Cortex of kidney (tissue), 1 donor: ENCODE measurements at places on chromosomes 5 and 9.

GRCh38 chr5:6319116-6319515 is 59.2 kb downstream of the MED10 start:
- DNase-seq = no peak

GRCh38 chr9:93017621-93018020 is 40.9 kb upstream of the SUSD3 start:
- DNase-seq = no peak

DNA sequence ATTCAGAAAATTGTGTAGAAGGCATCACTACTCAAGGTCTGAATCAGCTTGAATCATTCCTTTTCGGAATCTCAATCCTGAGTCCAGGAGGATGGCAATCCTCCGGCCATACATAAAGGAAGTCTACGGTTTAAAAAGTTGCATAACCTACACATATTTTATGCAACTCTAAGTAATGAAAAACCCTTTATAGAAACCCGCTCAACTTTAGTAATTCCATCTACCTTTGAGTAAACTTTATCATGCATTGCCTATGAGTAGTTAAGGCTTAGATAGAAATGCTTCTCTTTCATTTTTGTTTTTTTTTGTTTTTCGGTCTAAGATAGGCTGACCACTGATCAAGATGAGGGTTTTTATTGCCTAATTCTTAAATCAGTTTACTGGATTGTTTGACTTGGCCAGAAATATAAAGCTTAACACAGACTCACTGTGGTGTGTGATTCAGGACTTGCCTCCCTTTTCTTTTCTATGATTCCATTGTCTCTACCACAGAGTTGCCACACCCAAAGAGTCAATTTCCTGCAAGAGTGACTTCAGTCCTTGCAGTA is 85.0 kb downstream of the LURAP1L start:
- DNase-seq = no peak

GRCh38 chr9:79008916-79009315 is 562.8 kb upstream of the TLE4 start:
- DNase-seq = no peak

GRCh38 chr5:9852671-9853070 is 222.5 kb upstream of the TAS2R1 start:
- no peak for DNase-seq

GRCh38 chr5:96817506-96817905 is 9.8 kb upstream of the ERAP1 start:
- DNase-seq = no peak

- no peak for DNase-seq
These were observed 12.8 kb downstream of the TRAF1 start for GRCh38 chr9:120913647-120914264.

- no peak for DNase-seq
These were observed 10.1 kb downstream of the LMX1B start for GRCh38 chr9:126623667-126624478.

GRCh38 chr5:75072061-75072460 is 19.7 kb upstream of the GCNT4 start:
- DNase-seq = no peak

DNA sequence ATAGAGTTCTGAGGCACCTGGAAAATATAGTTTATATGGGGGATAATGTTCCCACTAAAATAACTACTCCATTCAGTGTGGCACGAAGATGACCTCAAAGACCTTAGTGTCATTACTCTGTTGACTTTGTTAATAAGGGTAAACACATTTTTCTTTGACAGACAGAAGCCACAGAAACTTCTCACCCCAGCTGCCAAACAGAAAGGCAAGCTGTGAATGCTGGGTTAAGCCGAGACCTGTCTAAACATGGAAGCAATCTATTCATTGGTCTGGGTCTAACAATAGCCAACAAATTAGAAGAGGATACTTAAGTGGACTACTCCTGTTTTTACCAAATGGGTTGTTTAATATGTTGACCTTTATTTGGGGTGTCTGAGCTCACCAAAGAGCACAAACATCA is 171.4 kb downstream of the TLE1 start:
- no peak for DNase-seq

DNA sequence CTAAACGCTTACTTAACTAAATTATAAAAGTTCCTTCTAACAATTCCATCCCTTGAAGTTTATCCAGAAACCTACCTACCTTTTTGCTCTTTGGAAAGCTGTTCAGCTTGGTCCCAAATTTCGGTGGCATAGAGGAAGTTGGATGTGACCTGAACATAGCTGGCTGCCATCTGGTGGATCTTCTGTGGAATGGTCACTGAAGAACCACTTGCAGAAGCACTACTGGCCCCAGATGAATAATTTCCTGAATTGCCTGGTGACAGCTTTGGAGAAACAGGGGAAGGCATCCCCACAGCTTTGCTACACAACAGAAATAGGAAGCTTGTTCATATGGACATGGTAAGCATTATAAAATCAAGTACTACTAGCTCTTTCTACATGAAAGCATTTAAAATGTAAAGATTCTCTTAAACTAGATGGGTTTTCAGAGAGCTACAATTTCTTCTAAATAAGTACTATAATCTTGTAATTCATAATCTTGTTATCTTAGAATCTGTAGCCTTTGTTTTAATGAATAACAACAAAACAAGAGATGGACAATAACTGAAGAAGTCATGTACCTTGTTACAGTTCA is 9.9 kb downstream of the LEAP2 start:
- DNase-seq = no peak

DNA sequence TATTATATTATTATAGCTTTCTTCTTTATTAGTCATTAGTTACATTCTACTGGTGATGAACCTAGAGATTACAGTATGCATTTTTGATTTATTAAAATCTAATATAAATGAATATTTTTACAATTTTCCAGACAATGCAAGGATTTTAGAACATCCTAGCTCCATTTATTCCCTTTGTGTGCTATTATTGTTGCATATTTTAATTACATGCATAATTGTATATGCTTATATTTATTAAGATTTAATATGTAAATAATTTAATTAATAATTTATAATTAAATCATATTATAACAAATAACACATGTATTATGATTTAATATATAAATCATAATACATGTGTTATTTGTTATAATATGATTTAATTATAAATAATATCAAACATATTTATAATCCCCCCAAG is 23.4 kb upstream of the MACROH2A1 start:
- DNase-seq = no peak

DNA sequence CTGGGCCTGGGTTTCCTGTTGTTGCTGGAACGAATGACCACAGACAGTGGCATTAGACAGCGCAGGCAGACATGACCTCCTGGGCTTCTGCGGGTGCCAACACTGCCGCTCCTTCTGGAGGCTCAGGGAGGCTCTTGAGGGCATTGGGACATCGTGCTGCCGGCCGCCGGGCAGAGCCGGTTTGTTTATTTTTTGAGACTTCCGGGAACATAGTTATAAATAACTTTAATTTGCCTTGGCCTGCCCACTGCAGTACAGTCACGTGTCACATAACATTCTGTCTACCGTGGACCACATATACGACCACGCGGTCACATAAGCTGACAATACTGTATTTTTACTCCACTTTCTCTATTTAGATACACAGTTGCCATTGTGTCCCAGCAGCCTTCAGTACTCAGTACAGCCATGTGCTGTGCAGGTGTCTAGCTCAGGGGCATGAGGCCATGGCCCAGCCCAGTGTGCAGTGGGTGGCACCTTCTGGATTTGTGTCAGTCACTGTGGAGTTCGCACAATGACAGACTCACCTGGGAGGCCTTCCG is 8.2 kb upstream of the TOR4A start:
- DNase-seq = no peak

DNA sequence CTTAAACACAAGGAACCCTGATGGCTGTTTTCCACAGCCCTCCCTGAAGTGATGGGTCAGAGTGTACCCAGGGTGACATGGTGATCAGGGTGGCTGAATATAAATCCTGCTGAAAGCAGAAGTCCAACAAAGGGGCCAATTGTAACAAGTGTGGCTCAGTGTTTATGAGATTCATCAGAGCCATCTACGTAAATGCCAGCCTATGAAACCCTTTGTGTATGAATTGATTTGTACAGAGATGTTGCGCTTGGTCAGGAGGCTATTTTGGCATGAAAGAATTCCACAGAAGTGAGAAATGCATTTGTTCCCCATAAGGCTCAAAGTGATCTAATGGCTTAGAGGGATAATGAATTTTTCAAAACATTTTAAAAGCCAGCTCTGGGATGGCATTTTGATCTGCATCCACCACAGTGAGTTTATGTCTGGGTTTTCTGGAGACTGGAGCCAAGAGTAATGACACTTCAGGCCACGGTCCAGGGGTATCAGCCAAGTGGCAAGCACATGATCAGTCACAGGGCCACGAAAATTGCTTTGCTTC is 12.4 kb downstream of the PRUNE2 start:
- no peak for DNase-seq

- DNase-seq = no peak
These were observed 94.5 kb downstream of the LMX1B start for GRCh38 chr9:126708178-126708577.

- DNase-seq = no peak
These were observed 47.0 kb downstream of the CCDC125 start for GRCh38 chr5:69285448-69286116.

- no peak for DNase-seq
These were observed 92.6 kb downstream of the TLE4 start for GRCh38 chr9:79664375-79664831.

DNA sequence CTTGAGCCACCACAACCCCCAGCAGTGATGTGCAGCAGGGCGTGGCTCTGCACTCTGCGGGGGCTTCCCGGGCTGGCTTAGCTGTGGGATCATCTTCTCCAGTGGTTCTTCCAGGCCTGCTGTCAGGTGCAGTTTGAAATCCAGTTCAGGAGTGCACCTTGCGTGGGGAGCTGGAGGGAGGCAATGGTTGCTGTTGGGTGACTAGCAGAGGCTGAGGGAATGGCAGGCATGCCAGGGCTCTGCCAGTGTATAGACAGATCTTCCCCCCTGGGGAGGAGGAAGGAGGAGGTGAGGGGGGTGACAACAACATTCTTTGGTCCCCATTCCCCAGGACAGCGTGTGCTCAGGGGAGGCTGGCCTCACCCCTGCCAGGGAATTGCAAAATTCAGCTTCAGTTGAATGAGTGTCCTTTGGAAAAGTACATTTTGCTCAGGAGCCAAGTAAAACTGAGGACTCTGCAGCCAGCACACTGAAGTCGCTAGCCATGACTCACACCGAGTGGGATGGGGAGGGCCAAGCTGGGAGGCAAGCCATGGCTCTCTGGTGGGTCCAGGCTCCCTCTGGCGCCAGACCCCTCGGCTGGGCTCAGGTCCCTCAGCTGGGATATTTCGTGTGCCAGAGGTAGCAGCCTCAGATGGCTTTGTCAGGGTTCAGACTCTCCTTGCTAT is 35.0 kb downstream of the ERGIC1 start:
- DNase-seq = no peak

GRCh38 chr5:32506799-32507198 is 62.3 kb upstream of the ZFR start:
- no peak for DNase-seq

DNA sequence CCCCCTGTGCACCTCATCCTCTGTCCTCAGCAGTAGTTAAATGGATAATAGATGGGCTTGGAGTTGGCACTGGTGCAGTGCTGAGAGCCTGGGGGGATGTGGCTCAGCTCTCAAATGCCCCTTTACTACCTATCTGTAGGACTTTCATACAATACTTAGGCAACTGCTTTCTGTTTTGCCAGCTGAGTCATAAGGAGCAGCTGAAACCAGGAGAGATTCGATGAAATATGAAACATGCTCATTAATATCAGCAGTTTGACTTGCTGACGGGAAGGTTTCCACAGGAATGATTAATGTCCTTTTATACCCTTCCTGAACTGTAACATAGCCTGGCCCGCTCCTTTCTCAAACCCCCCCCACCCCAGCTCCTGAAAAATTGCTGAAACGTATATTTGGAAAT is 142.6 kb downstream of the SAXO1 start:
- DNase-seq = no peak

- DNase-seq = no peak
These were observed 10.3 kb upstream of the NEUROG1 start for GRCh38 chr5:135546101-135546500.

DNA sequence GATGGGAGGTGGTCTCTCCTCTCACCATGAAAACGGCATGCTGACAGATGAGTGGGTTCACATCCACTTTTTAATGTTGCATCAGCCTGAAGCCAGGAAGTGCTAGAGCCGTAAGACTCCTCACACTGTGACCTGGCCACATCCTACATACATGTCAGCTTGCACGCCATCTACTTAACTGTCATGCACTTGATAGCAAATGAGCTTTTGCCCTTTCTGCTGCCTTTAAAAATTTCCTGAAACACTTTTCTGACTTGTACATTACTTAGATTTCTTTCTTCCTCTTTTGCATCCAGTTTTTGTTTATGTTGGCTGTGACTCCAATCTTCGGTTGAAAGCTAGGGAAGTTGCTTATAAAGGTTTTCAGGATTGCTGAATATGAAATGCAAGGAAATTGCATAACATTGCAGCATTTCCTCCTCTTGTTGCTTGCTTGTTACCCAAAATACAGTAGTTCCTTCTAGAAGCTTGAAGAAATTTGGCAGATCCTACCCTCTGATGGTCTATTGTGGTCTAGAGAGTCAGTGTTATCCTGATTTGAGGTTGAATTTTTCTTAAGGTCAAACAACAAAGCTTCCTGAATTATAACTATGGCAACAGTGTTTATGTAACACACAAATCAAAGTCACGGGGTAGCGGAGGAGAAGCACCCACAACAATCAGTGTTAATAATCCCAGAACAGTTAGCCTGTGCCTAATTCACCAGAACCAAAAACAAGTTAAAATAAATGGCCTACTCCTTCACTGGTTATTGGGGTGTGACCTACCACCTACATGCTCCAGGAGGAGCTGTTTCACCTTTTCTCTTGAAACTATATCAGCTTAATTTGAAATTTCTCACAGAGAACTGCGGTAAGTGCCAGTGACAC is 232.5 kb downstream of the ARHGAP26 start:
- DNase-seq = no peak

DNA sequence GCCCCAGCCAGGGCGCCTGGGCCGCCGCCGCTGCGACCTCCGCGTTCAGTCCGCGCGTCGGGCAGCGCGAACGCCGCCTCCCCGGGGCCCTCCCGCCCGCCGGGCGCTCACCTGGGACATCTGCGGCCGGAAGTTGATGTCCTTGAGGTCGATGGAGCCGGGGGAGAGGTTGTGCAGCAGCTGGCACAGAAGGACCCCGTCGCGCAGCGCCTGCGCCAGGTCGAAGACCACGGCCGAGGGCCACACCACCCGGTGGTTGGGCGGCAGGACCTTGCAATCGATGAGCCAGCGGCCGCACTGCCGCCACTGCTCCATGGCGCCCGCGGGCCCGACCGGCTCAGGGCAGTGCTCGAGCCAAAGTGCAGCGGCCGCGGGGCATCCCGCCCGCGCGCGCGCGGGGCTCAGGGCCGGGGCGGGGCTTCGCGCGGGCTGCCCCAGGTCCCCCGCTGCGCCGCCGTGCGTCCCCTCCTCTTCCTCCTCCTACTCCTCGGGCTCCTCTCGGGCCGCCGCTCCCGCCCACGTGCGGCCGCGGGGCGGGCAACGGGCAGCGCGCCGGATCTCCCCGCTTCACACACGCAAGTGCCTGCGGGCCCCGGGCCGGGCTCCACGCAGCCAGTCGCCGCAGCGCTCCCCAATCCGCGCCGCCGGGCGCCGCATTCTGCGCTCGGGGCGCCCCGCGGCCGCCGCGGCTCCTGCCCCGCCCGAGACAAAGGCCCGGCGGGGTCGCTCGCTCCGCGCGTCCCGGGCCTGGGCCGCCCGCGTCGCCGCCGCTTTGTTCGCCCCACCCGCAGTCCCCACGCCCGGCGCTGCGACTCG is at the start of gene VAV2:
VAV2 (minus strand) TSS at position 361 of the 816 bp plus-strand sequence; CDS start at position 315, 46 bp downstream.
- no peak for DNase-seq
